EH (cell line): ENCODE measurements at places on chromosomes 12 and 14.

GRCh38 chr12:93514853-93515252 lies 47.5 kb downstream of the MRPL42 start:
- peak; percentile 90 for DNase-seq

- peak; percentile 29 for DNase-seq
Measured at GRCh38 chr12:67890726-67891258, 98.5 kb upstream of the IFNG-AS1 start.

GRCh38 chr14:69363055-69363454 lies 35.0 kb downstream of the ERH start:
- peak; percentile 53 for DNase-seq

- DNase-seq: no peak
Measured at GRCh38 chr12:9741726-9742125, 8.8 kb upstream of the CLECL1 start.

GRCh38 chr12:131786331-131786730 lies 41.9 kb upstream of the MMP17 start:
- DNase-seq: no peak

DNA sequence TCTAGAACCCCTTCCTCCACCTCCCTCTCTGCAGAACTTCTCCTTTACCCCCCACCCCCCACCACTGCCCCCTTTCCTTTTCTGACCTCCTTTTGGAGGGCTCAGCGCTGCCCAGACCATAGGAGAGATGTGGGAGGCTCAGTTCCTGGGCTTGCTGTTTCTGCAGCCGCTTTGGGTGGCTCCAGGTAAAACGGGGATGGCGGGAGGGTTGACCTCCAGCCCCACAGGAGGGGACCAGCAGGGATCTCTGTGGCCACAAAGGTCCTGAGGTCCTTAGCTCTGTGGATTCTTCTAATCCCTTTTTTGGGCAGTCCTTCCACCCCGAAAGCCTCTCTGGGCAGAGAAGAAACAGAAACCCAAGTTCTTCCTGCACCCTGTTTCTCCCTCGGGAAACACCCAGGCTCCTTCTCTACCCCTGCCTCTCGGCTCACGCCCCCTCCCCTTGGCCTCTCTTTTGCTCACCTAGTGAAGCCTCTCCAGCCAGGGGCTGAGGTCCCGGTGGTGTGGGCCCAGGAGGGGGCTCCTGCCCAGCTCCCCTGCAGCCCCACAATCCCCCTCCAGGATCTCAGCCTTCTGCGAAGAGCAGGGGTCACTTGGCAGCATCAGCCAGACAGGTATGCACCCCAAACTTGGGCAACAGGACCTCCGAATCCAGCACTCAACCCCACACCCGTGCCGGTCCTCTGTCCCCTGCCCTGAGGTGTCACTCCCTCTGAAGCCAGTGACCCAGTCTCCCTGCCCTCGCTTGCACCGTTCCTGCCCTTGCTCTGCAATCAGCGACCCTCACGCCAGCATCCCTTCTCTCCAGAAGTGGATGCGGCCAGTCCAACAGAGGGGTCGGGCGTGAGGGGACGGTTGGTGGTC lies 638 bp downstream of the LAG3 start:
- DNase-seq: no peak

DNA sequence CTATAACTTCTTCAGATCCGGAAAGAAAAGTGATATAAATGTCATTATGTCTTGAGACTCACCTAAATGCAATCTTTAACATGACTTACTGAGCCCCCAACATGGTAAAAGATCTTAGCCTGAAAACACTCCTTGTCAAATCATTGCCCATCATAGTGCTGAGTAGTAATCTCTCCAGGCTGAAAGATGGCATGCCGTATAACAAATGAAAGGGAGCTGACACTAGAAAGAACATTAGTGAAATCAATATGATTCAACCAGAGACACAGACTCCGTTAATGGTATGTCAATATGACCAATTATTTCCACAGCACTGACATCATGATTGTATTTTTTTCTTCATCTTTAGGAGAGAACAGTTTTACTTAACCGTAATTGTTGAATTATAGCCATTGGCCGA lies 54.4 kb downstream of the BICD1 start:
- DNase-seq: no peak

DNA sequence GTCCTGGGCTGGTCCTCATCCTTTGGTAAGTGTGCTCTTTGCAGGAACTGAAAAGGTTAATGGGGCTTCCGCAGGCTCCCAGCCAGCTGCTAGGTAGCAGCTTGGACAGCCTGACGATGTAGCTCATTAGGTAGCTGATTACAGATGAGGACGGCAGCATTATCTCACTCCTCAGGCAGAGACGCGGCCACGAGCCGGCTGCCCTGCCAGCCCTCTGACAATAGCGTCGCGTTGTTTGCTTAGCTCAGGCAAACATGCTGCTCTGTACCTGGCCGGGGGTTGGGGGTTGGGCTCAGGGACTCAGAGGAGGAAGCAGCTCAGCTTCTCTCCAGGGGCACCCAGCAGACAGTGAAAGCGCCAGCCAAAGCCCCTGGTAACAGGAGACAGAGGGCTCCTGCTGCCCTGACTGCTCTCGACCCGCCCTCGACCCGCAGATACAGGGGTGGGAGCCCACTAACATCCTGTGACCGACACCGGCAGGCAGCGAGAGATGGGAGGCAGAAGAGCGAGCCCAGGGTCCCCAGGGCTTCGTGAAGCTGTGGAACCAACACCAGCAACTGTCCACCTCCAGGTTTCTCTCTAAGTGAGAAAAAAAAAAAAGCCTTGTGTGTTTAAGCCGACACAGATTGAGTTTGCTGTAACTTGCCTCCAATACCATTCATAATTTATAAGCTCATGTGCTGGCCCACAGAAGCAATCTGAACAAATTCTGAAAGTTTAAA lies 53.4 kb upstream of the DLK1 start:
- DNase-seq: no peak

GRCh38 chr14:58243790-58244555 lies 670 bp upstream of the PSMA3 start:
- DNase-seq: peak; percentile 49

DNA sequence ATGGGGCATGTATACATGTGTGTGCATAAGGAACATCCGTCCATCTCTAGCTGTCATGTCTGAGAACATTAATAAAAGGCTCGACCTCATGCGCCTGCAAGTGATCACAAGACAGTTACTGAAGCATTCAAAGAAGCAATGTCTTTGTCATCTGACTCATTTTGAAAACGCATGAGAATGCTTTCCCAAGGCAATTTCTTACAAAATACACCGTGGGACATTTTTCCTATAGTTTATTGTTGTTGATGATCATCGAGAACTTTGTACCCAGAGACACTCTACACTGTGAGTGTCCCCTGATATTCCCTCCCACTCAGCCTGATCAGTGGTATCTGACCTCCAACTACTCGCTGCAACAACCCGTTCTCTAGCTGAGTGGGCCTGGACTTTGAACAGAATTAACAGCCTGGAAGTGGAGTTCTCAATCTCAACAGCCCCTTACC lies 68.1 kb downstream of the ETV6 start:
- DNase-seq: peak; percentile 62

DNA sequence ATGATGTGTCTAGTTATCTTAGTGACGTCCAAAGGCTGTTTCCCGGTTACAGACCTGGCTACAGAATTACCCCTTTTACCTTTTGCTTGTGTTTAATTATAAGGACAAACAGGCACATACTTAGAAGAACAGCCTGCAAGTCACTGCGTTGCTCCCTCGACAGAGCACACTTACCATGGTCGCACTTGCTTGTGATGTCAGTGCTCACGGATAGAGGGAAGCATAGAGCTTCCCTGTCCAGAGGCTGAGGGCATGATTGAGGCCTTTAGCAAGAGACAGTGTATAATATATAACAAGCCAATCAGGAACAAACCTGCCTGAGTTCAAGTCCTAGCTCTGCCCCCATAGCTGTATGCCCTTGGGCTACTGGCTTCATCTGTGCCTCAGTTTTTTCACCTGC lies 73.2 kb upstream of the SCN8A start:
- no peak for DNase-seq

- DNase-seq: no peak
Measured at GRCh38 chr12:46497739-46498138, 125.2 kb upstream of the SLC38A2 start.

DNA sequence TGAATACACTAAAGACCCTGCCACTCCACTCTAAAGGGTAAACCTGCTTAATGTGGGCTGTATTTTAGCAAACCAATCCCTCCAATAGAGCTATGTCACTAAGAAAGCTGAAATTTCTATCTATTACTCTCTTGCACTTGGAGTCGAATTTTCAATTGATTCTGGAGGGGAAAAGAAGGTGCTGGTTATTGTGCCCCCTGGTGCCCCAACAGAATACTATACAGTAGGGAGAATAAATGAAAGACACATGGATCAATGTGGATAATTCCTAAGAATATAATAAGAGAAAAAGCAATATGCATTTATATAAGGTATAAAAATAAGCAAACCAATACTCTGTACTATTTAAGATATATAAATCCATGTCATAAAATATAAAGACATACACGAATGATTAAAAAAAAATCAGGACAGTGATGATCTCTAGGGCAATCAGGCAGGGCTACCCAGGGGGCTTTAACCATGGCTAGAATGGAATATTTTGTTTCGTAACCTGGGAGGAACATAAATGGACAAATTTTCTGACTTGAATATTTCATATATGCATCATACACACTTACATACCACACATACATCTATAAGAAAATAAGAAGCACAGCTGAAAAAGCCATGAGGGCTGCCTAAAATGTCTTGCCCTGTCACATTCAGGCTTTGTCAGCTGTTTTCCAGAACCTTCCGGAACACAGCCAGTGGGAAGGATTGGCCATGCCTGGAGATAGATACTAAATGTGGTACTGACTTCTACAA lies 54.4 kb downstream of the EFCAB11 start:
- DNase-seq: peak; percentile 52

DNA sequence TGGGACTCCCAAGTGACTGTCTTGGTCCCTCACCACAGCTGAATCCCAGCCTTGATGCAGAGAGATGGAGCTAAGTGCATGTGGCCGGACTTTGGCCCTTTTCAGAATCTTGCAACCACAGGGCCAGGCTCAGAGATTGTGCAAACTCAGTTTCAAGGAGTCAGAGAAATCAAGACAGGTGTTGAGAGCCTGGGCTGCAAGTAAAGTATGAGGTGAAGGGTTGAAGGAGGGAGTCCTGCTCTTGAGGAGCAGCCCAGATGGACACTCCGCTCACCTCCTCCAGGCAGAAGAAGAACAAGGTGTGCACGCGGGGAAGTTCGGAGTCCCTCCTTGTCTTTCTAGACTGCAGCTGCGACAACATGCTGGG lies 6.3 kb upstream of the BMP4 start:
- no peak for DNase-seq

GRCh38 chr12:57089271-57090245 lies 644 bp downstream of the NAB2 start:
- peak; percentile 82 for DNase-seq

DNA sequence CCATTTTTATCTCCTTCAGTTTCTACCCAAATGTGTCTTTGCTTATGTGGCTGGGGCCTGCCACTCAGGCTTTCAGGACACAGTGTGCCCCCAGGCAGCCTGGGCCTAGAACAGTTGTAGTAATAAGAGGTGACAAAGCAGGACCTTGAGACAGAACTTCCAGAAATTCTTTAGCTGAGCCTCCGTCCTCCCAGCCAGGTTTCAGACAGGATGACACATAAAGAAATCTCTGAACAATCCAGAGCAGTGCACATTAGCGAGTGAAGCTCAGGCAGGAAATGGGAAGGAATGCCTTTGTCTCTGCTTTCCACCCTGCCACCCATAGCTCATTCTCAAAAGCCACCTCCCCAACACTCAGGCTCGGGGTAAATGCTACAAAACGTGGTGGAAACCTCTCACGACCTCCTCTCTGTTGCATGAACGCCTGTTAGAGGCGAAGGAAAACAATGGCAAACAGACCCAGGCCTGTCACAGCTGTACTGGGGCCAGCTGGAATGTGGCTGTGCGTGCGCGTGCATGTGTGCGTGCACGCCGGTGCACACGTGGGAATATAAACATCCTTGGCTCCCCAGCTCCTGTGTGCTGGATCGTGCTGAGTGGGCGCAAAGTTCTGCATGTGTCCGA lies 286.7 kb downstream of the ZFP36L1 start:
- DNase-seq: peak; percentile 93

DNA sequence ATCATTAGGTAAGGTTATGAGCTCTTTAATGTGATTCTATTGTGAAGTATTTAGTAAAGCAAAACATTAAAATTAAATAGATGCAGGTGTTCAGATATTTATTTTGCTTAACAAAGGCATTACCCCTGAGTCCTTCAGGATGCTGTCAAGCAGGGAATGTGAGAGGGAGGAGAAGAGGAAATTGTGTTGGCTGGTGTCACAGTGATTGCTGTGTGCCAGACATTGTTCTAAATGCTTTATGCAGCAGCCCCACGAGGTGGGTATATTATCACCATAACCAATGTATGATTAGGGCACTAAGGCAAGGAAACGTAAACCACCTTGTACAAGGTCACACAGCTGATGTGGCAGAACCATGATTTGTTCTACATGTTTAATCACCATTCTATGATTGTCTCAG lies 80.1 kb downstream of the STAB2 start:
- no peak for DNase-seq

- no peak for DNase-seq
Measured at GRCh38 chr12:47743311-47743860, 15.3 kb downstream of the RAPGEF3 start.

DNA sequence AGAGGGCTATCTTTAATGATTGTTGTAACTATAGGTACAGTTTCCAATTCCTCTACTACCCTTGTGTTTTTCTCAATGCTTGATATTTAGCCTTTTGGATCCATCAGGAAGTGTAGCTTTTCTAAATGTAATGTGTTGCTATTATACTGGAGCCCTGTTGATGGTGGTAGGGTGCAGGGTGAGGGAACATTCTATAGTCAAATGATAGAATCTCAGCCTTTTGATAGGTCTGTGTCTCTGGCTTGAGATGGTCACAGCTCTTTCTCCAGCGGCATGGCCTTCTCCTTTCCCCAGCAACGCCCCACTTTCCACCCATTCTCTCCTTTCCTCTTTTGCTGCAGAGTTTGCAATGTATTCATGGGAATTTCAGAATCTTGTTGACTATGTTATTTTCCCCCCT lies 398.6 kb downstream of the RERGL start:
- DNase-seq: no peak

DNA sequence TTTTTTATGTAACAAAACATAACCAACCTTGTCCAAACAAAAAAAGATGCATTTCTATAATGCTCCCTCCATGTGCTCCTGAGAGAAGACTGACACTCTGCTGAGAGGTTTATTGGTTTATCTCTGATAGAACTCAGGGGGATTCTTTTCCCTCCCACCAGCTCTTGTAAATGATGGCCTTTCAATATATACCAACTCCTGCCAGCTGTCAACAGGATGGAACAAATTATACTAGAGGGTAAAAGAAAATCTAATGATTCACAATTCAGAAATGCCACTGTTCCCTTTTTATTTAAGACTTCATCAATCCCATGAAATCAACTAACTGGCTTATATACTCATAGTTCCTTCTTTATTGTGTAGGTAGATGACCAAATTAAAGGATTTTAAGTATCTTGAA lies 25.4 kb downstream of the PSMC1 start:
- peak; percentile 50 for DNase-seq

GRCh38 chr12:43675048-43675904 lies 83.3 kb downstream of the PUS7L start:
- DNase-seq: peak; percentile 53

GRCh38 chr14:22448905-22449599 lies 140.0 kb downstream of the DAD1 start:
- peak; percentile 7 for DNase-seq
